Fibroblast of the aortic adventitia (primary cell): ENCODE measurements at places on chromosomes 2 and 18. TPM values are rescaled to one million over a fixed set of nuclear protein-coding genes. Genes with fewer than 3 reads are reported as not detected.

DNA sequence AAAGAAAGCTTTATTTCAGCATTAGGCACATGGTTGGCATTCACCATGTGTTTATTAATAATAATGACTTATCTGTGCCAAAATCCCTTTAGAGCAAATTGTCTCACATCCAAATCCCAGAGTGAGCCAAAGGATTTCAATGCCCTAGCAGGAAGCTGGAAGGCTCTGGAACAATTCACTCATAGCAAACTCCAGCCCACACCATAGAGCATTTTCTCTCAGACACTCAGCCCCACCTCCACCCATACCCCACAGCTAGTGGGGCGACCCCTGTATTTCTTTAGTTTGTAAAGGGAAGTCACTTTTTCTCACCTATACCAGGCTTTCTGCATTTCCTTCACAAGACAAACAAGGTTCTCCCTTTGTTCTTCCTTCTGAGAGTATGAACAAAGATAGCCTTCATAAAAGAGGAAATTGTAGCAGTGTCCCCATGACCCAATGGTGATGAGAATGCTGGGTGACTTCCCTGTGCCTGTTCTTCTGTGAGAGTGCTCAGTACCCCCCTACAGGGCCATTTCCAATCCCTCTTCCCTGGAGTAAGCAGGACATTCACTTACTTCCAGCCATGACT, 100.1 kb upstream of the APCDD1 start:
- no peak for DNase-seq

GRCh38 chr2:241941691-241942301, 72.3 kb downstream of the RTP5 start:
- DNase-seq: no peak

Gene DYSF
- 0.18 and 1.2 TPM in 2 replicates for total RNA-seq

Gene ZNF513
- total RNA-seq: 7.3 and 19.2 TPM in 2 replicates

Gene VIL1
- not detected in 2 replicates for total RNA-seq

Gene EGR4
- not detected in 2 replicates for total RNA-seq
